ENCODE measurements at places on chromosomes 2 and 18. TPM values are rescaled to one million over a fixed set of nuclear protein-coding genes. Genes with fewer than 3 reads are reported as not detected.

Gene MEIS1
- total RNA-seq: 0.76 TPM

Gene IHH
- 0.33 TPM for total RNA-seq

Gene PRSS56
- total RNA-seq: not detected

Gene MDH1B
- total RNA-seq: 0.33 TPM
